ENCODE measurements at places on chromosomes 1 and 21.

- DNase-seq: peak; percentile 67
Observed at GRCh38 chr1:244104309-244105060, 53.4 kb downstream of the ZBTB18 start.

DNA sequence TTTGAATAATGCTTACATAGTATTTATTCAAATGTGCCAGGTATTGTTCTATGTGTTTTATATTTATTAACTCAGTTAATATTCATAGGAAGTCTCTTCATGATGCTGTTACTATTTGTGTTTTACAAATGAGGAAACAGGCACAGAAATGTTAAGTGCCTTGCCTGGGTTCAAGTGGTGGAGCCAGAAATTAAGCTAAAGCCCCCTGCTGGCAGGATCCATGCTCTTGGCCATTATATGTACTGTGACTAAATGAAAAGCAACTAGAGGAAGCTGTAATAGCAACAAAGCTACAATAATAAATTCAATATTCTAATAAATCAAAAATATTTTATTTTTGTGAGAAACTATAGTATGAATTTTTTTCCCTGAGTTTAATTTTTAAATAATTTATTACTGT, 30.0 kb downstream of the IARS2 start:
- no peak for DNase-seq

DNA sequence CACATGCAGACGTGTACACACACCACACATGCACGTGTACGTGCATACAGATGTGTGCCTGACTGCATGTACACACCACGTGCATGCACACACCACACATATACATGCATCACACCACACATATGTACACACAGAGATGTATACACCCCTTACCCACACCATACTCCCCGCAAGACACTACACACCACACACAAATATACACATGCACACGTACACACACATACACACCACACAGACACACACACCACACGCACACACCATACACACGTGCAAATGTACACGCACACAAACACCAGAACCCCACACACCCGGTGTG, 9.7 kb downstream of the ITGB2 start:
- no peak for DNase-seq

DNA sequence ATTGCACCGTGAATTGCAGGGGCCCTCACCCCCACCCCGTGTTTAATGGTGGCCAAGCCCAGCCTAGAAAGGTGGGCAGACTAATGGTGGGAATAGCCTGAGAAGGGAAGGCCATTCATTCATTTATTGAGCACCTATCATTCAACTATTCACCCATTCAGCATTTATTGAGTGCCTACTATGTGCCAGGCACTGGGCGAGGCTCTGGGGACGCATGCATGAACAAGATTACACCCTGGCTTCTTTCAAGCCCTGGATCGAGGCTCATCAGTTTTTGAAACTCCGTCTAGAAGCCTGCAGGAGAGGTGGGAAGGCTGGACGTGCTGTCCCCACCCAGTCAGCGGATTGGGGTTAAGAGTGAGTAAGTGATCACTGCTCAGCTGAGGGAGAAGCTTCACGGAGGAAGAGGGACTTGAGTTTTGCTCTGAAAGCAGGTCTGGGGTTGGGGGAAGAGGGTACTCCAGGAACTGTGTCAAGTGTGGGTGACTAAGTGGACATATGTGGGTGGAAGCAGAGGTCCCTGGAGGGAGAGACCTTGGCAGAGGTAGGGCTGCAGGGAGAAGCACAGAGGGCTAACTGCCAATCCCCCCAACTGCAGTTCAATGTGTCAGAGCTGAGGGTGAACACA, 35.6 kb downstream of the MEF2D start:
- no peak for DNase-seq

DNA sequence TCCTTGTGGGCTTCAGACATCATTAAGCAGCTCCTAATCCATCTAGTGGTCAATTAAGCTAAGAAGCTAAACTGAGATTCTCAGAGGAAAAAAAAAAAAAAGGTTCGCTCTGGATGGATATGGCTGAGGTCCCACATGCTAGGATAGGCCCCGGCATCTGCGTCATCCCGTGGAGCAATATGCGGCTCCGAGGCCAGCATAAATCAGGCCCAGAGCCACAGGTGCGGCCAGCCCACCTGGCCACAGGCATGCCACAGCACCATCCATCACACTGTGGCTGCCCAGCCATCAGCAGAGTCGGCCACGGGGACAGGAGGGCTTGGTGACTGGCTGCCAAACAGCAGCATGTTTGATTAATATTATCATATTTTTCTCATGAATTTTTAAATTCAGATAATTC, 106.9 kb upstream of the TIAM1 start:
- DNase-seq: no peak

- DNase-seq: no peak
Observed at GRCh38 chr1:17065666-17066065, 11.8 kb upstream of the SDHB start.
